ENCODE measurements at places on chromosomes 3 and 15.

- DNase-seq, result no peak
Observed at GRCh38 chr3:196159952-196160804, 51.0 kb downstream of the ZDHHC19 start.

GRCh38 chr3:179454887-179455286 lies 3.6 kb upstream of the GNB4 start:
- DNase-seq, result no peak

DNA sequence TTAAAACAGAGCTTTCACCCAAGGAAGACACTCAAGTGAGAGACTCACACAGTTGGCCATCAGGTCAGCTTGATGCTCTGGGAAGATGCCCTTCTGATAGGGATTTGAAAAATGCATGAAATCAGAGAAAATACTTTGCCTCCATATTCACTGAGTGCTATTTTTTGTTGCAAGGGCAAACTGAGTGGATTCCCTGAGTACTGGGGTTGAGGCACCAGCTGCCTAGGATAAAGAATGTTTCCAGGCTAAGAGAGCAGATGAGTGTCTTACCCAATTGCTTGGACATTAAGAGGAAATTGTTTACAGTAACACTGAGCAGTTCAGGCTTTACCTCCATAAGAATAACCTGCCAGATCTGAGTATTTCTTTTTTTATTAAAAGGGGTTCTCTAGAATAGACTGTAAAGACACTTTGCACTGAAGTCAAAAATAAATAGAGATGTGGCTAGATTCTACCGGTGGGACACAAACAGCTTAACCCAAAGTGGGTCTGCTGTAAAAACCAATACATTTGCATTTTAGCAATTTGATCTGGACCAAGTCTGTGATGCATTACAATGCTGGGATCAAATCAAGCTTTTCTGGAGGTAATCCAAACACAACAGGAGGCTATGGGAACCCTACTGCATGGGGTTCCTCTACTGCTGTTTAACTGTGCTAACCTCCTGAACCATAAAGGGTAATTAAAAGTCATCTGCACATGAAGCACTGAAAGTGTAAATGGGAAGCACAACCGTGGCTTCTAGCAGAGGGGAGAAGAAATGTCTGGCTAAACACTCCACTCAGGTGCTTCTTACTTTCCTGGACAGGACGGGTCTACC lies 238.8 kb upstream of the WNT5A start:
- DNase-seq, result no peak

DNA sequence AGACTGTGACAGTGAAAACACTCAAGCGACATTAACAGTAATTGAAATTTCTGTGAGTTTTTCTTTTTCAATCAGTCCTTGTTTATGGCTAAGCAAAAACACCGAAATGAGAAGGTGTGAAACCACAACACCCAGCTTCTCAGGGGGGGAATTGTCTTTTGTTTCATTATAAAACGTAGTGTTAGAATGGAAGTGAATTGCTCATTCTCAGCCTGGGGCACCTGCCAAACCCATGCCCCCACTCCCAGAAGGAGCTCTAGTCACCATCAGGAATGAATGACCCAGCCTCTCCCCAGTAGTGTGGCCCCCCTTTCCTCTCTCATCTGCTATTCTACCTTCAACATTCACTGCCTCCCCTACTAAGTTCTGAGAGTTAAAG lies 185.8 kb upstream of the CFAP20DC start:
- DNase-seq, result no peak

Measured in D341Med (cell line).